ENCODE measurements at places on chromosomes 4 and X. TPM values are rescaled to one million over a fixed set of nuclear protein-coding genes. Genes with fewer than 3 reads are reported as not detected.

DNA sequence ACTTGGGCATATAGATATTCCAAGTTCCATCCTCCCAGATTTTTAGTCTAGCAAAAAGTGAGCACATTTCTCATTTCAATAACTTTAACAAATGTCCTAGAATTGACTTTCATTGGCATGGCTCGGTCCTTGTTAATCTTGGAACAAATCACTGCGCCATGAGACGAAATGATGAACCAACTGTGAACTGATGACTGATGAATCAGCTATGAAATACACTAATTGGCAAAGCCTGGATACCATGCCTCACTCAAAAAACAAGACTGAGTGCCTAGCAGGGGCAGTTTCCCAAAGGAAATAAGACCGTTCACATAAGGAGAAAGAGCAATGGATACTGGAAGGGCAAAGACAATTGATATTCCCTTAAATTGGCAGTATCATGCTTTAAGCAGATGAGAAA is 248.6 kb upstream of the VEGFC start:
- no peak for DNase-seq

GRCh38 chr4:17797808-17798207 is 12.7 kb downstream of the DCAF16 start:
- DNase-seq: no peak

- DNase-seq: peak; percentile 75
Observed at GRCh38 chr4:186807808-186808629, 84.4 kb upstream of the FAT1 start.

- no peak for DNase-seq
Observed at GRCh38 chr4:124596816-124597215, 115.7 kb downstream of the ANKRD50 start.

DNA sequence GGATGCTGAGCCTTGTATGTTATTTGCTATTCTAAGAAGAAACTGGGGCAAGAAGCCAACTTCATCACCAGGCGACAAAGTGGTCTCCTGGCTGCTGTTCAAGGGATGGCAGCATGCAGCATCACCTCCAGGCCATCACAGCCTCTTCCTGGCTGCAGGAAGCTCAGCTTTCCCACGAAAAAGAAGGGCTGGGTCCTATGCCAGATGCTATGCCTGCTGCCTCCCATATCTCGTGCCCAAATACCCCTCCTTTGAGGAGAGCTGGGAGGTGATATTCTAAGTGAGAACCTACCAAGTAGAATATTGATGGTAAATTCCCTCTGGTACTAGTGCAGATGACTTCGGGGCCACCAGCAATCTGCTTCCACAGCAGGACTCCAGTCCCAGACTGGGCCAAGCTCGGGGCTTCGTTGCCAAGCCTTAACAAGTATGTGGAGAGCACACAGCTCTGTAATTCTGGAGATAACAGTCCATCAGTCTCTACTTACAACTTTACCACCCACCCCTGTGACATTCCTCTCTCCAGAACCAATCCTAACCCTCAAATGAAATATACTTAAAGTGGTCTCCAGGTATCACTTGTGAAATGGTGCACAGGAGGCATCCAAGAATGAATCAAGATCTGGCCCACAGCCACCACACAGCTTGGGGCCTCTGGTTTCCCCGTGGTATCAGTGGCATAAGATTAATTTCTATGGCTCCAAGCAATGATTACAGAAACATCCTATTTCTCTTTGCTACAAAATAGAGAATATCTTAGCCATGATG is 149.3 kb downstream of the PALLD start:
- DNase-seq: no peak

IL15 gene
- total RNA-seq: 20.1 TPM

DNA sequence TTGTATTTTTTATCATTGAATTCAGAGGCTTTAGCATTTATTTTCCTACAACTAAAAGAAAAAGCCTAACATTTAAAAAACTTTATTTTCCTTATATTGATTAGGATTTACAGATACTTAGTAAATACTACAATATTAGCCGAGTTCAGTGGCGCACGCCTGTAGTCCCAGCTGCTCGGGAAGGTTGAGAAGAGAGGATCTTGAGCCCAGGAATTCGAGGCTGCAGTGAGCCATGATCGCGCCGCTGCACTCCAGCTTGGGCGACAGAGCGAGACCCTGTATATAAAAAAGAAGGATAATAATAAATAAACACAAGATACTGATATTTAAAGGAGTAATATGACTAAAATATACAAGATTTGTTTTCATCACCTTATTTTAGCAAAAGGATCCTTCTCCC is 681 bp upstream of the UPF3B start:
- peak; percentile 3 for DNase-seq

- DNase-seq: peak; percentile 74
Observed at GRCh38 chrX:47587091-47587891, 5.1 kb downstream of the TIMP1 start.
